GM04504 (cell line): ENCODE measurements at places on chromosomes 13 and 19.

DNA sequence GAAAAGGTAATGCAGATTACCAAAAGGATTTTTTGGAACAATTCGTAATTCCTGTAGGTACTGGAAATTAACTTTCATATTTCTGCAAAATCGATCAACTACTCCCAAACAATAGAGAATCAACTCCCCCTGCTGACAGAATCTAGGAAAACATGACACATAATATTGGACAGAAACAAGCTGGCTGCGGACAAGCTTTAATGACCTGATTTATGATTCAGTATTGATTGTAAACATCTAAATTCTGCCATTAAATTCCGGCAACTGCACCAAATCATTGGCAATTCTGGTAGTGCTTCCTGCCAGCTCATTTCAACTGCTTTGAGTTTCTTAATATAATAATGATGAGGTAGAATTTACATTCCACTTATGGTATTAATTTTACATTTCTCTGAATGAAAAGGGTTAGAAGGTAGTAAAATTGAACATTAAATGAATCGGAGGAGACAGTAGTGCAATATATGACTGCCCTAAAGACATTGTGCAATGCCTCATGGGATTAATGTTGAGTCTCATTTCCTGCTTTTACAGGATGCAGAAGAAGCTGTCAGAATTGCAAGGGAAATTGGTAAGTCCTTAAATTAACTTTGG, 146.5 kb downstream of the PCCA start:
- DNase-seq = no peak

- no peak for DNase-seq
Measured at GRCh38 chr13:95289020-95289444, 12.2 kb downstream of the ABCC4 start.

DNA sequence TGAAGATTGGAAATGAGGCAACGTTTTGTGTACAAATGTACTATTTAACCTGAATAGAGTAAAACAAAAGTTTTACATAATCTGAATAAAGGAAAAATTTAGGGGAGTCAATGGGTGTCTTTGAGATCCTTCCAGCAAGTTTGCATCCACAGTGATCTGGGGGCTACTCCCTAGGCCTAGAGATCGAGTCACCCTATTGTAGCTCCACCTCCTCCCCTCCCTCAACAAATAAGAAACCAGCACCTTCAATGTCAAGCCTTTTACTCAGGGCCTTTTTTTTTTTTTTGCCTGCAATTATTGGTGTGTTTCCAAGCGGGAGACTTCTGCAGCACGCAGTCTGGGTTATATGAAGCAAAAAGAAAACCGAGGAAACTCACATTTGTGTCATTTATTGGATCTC, 16.3 kb upstream of the RAP2A start:
- DNase-seq = no peak

DNA sequence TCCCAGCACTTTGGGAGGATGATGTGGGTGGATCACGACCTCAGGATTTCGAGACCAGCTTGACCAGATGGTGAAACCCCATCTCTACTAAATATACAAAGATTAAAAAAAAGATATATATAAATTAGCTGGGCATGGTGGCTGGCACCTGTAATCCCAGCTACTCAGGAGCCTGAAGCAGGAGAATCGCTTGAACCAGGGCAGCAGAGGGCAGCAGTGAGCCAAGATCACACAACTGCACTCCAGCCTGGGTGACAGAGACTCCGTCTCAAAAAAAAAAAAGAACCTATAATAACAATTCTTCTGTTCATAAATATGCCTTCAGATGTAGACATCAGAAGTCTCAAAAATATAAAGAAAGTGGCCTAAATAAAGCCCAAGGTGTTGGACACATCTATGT, 7.6 kb downstream of the ZNF737 start:
- no peak for DNase-seq

DNA sequence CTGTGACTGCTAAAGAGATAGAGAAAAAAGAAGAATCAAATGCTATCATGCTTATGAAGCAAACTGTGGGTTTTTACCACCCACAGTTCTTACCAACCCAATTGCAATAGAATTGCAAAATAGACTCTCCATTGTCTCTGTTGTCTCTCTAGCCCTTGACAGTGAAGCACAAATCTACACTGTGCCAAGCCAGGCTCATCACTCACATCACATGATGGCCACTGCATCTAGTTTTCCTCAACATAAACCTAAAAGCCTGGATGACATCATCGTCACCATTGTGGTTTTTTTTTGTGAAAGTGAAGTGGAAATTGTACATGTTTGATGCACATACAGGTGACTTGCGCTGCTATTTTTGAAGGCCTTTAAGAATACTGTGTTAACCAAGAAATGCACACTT, 56.1 kb downstream of the KL start:
- DNase-seq = no peak

- DNase-seq = peak; percentile 74
Measured at GRCh38 chr13:37869756-37870488, at the start of gene TRPC4. TRPC4 (minus strand) TSS chr13:37869772; CDS start chr13:37783333, 86,439 bp downstream.

GRCh38 chr13:95470574-95471366, 81.8 kb upstream of the CLDN10 start:
- DNase-seq = no peak

DNA sequence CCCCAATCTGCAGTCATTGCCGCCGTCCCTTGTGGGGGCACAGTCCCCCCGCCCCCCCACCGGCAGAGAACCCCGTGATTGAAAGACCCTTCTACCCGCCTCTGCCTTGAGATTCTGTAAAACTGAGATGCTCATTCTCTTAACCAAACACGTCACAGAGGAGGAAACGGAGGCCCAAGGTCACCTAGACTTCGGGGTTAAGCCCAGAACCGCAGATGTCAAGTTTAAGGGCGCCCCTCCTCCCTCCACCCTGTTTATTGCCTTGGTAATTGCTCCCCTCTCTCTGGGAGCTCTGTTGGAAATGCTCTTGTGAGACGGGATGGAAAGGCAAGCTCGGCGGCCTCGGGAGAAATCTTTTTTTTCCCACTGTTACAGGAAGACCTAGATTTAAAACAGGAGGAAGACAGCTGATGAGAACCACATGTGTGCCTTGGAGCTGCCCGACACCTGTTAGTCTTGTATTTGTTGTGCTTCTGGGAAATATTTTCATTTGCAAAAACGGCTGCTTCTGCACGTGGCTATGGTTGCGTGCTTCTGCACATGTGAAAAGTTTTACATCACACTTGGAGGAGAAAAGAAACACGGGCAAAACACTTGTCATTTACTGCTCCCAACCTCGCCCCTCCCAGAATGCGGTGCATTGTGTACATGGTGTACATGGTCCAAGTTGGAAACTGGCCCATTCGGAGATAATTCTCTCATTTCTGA, 1.1 kb upstream of the MED26 start:
- DNase-seq = peak; percentile 68

DNA sequence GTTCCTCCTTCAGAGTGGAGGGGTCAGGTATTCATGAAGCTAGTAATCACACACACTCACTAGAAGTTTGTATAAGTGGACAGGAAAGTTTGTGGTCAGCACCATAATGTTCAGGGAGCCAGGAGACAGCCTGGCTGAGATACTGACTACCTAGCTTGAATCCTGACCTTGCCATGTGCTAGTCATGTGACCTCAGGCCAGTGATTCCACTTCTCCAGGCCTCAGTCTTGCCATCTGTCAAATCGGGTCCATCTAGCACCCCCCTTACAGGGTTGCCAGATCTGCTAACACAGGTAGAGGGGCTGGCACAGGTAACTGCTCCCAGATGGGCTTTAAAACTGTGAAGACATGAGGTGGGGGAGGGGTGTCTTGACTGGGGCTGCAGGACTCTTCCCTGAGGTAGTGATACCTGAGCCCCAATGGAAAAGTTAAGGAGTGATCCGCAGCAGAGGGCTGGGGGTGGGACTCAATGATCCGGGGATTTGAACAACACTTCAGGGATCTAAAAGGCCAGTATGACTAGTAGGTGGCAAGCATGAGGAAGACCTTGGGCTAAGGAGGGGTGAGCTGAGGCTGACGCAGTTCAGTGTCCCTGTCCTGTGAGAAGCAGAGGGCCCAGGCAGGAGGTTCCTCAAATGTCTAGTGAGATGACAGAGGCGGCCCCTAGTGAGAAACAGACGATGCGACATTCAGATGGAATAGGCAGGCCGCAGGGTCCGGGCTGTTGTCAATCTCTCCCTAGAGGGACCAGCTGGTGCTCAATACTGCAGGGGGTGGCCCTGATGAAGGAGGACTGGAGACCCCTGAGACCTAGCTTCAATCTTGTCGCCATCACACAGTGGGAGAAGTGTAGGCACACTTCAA, 8.5 kb downstream of the ACTMAP start:
- DNase-seq = no peak
